ENCODE measurements at places on chromosomes 1 and 21.

DNA sequence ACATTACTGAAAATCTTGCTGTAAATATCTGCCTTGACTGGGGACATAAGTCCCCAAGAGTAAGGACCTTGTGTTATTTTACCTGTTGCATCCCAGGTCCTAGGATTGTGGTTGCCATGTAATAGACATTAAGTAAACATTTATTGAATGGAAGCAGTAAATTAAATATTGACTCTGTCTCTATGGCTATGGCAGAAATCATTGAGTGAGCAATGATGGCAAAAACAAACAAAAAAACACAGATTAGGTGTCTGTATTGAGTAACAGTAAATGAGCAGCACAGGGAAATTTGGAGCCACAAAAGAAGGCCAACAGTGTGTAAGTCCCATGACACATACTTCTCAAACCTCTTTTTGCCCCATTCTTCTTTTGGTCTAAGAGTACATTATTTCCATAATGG is 240.4 kb downstream of the NFIA start:
- DNase-seq: no peak

DNA sequence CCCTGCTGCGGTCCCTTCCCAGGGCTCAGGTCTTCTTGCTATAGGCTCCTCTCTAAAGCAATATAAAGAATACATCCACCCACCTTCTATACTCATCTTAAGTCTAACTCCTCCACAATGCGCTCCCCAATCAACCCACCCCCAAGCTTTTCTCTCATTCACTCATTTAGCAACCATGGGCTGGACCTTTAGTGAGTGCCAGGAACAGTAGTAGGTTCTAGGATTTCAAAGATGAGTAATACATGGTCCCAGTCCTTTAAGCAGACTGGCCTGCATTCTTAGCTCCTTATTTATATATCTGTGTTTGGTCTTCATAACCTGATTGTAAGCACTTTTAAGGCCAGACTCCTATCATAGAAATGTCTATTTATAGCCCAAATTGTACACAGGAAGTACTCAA is 5.9 kb downstream of the CAMK1G start:
- no peak for DNase-seq

DNA sequence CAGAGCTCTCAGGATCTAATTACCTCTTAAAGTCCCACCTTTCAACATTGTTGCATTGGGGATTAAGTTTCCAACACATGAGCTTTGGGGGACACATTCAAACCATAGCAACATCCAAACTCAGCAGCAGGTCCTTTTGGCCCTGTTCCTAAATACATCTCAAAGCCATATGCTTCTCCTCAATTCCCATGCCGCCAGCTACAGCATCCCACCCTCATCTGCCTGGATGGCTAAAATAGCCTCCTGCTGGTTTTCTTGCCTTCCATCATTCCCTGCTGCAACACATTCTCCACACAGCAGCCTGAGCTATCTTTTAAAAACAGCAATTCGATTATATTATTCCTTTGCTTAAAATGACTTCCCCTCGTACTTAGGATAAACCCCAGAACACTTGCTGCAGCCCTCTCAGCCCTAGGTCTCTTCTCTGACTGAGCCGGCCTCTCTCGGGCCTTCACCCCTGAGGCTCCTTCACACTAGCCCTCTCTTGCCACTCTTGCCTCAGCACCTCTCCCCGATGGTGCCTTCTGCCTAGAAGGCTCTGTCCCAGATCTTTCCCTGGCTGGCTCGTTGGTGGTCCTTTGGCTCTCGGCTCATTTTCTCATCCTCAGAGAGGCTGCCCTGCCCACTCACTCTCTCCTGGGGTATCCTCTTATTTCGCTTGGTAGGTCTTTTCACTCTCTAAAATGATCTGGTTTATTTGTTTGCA is 16.5 kb downstream of the MYBPH start:
- DNase-seq: no peak

DNA sequence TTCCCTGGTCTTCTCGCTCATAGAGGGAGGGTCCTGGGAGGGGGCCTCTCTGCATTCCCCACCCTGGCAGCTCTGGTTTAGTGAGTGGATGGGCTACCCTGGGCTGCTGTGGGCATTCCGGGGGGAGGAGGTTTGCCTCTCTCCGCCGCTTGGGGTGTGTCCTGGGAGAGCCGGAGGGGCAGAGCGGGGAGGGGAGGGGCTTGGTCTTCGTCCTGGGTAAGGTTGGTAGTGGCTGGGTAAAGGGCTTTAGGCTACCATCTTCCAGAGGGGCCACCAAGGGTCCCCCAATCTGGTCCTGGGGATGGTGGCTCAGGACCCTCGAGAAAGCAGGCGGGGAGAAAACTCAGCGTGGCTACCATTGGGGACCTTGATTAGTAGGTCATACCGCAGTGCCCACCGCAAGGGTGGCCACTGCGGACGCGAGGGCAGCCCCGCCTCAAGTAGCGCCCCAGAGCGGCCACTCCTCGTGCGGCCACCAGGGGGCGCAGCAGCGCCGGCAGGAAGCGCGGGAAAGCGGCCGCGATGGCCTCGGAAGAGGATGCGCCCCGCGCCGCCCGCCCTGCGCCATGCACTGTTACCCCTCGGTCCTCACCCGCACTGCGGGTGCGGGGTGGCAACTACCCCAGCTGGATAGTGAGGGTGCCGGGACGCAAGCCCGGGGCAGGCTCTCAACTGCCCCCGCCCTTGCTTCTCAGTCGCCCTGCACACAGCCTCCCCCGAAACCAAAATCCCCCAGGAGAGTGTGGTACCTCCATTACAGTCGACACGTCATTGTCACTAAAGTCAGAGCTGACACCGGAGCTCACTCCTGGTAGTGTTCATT is 44.1 kb upstream of the SLC25A33 start:
- peak; percentile 74 for DNase-seq

- DNase-seq: no peak
These were observed 85.9 kb downstream of the TYW3 start for GRCh38 chr1:74818661-74819456.

DNA sequence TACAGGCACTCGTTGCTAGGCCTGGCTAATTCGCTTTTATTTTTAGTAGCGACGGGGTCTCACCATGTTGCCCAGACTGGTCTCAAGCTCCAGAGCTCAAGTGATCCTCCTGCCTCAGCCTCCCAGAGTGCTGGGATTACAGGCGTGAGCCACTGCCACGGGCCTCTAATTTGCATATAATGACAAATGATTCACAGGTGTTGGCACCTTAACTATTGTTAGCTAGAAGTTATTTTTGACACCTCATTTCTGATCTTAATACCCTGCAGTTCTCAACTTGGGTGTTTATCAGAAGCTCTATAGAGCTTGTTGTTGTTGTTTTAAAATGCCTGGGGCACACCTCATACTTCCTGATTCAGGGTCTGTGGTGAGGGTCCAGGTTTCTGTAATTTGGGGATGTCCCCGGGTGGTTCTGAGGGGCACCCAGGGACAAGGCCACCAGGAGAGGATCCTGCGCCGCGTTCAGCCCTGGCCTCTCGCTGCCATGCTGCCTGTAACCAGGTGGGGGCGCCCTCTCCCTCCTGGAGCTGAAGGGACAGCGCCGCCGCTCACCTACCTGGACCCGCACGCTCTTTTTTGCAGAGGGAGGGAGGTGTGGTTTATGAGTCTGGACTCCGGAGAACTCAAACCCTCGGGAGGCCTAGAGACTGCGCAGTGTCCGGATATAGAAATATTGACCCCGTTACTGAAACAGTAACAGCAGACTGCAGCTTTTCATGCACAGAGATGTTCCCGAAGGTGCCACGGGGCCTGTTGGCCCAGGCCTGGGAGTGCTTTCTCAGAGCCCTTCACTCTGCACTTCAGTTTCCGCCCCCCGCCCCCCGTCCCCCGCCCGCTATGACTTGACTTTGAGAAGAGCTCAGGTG is 23.0 kb upstream of the NEK2 start:
- DNase-seq: peak; percentile 84

GRCh38 chr21:16788584-16788983 is 724.3 kb upstream of the CXADR start:
- DNase-seq: no peak

DNA sequence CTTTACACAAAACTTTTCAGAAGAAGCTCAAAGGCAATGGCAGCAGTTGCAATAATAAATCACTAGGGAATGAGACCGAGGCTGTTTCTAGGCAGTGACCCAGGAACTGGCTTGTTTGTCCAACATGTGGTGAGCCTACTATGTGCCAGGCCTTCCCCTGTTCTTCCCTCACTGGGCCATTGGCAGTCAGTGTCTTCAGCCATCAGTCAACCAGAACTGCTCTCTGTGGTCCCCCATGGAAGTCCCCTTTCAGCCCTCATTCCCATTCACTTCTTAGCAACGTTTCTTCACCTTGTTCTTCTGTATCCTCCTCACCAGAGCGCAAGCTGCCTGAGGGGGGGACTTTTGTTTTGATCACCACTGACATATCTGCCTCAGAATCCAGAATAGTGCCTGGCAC is 274.1 kb downstream of the RRAGC start:
- DNase-seq: no peak

Data from activated T-cell treated with anti-CD3 and anti-CD28 coated beads, Interleukin-2, amount 50 U/mL, for 1 hour (primary cell).